ENCODE measurements at places on chromosomes 5 and 9.

- no peak for DNase-seq
Observed at GRCh38 chr5:149790276-149790675, 60.2 kb downstream of the PPARGC1B start.

DNA sequence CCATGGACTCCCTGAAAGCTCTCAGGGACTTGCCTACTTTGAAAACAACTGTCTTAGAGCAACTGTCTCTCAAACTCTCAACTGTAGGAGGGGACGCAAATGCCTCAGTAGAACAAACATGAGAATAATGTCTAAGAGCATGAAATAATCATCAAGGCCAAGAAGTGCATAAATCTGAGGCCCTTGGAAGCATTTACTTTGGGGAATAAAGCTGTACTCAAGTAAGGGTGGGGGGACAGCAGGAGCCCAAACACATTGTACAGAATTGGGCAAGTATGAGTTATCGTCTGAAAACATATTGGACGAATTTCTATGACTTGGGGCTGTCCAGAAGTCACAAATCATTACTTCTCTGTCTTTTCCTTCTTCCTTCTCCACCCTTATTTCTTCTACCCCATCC lies 96.3 kb upstream of the HMHB1 start:
- DNase-seq = no peak

GRCh38 chr5:76111477-76112174 lies 28.4 kb downstream of the SV2C start:
- no peak for DNase-seq

DNA sequence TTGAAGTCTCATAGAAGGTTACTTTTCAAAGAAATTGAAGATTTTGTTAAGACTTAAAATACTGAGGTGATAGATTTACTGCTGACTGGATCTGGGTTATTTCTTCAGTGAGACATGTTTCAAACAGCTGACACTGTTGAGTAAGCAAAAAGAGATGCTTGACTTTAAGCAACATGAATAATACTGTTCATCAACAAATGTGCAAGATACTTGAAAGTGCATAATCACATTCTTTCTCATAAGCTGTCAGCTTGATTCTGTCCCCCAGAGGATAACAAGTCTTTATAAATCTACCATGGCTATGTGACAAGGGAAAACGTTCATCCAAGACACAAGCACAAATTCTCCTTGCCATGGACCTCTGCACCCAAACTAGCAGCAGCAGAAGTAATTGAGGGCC lies 260.1 kb upstream of the CDH18 start:
- no peak for DNase-seq

- DNase-seq = no peak
Observed at GRCh38 chr5:93008502-93009207, 572.4 kb downstream of the NR2F1-AS1 start.
